ENCODE measurements at places on chromosomes 16 and 17. TPM values are rescaled to one million over a fixed set of nuclear protein-coding genes. Genes with fewer than 3 reads are reported as not detected.

ENGASE gene
- total RNA-seq = 16.9 TPM

BAIAP3 gene
- 0.46 TPM for total RNA-seq

TTYH2 gene
- 1.1 TPM for total RNA-seq

PHLPP2 gene
- 5.9 TPM for total RNA-seq

EVPL gene
- total RNA-seq = not detected

CDH13 gene
- 62.3 TPM for total RNA-seq

MMP15 gene
- 5.1 TPM for total RNA-seq

PHAF1 gene
- total RNA-seq = 14.2 TPM

LLGL1 gene
- total RNA-seq = 36.4 TPM

LRRC46 gene
- total RNA-seq = not detected

PIMREG gene
- total RNA-seq = 24.3 TPM

BOLA2B gene
- 25.6 TPM for total RNA-seq

Measured in pulmonary artery endothelial cell (primary cell).